ENCODE measurements at places on chromosomes 12 and 14.

- DNase-seq: peak; percentile 14
Measured at GRCh38 chr12:40152783-40153383, 47.0 kb upstream of the SLC2A13 start.

DNA sequence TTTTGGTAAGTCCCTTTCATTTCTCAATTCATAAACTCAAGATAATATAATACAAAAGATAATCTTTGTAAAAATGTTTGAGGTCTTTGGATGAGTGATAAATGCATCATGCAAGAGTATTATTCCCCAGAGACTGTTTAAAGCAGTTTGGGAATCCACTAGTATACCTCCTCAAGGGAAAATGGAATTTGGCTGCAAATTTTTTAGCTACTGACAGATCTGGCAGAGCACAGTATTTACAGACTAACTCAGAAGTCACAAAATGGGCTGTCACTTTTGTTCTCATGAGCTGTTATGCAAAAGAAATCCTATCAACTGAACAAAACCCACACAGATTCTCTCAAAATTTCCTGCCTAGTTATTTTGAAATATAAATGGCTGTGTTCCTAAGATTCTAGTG is 9.9 kb downstream of the SPIC start:
- no peak for DNase-seq

GRCh38 chr14:30874999-30875787 is 834 bp downstream of the COCH start:
- DNase-seq: peak; percentile 28

- DNase-seq: no peak
Measured at GRCh38 chr12:21566907-21567394, 37.7 kb downstream of the GYS2 start.

- no peak for DNase-seq
Measured at GRCh38 chr14:71187633-71188356, 280.5 kb downstream of the PCNX1 start.

GRCh38 chr12:67917811-67918210 is 71.4 kb upstream of the IFNG-AS1 start:
- no peak for DNase-seq

- DNase-seq: no peak
Measured at GRCh38 chr14:45664668-45665356, 411.8 kb upstream of the MIS18BP1 start.

GRCh38 chr12:112025808-112026375 is 12.7 kb downstream of the ERP29 start:
- no peak for DNase-seq

GRCh38 chr12:5051913-5052312 is 8.2 kb downstream of the KCNA5 start:
- DNase-seq: no peak

GRCh38 chr14:100765991-100766390 is 39.3 kb downstream of the DLK1 start:
- no peak for DNase-seq

GRCh38 chr14:30159374-30159773 is 231.7 kb upstream of the PRKD1 start:
- no peak for DNase-seq

- no peak for DNase-seq
Measured at GRCh38 chr12:93376436-93377251, 1.1 kb upstream of the NUDT4 start.

DNA sequence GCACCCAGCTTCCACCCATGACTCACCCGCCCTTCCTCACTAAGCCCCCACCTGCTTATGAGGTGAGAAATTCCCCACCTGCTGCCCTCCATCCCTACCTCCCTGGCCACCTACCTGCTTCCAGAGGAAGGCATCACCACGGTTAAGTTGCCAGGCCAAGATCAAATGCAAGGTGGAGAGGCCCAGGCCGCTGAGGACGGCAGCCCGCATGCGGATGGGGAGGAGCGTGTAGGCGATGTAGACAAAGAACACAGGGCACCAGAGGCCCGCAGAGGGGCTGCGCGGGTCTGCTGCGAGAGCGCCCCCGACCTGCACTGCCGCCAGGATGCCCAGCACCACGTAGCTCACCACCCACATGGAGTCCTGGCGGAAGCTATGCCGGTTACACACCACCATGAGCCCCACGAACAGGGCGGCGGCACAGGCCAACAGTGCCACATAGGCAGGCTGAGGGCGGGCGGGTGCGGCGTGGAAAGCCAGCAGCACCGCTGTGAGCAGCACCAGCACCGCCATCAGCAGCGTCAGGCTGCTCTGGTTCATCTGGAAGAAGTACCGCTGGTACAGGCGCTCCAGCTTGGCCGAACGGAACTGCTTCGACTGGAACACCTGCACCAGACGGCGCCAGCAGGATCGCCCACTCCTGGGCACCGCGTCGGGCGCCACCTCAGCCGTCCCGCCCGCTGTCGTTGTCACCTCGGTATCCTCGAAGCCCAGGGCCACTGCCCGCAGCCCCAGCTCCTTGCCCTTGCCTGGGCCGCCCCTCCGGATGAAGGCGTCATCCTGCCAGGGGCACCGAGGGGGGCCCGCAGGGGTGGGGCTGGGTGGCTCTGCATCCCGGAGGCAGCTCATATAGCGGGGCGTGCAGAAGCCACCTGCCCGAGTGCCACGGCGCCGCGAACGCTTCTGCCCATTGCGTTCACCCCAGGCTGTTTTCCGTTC is 6.2 kb downstream of the ADCY6 start:
- no peak for DNase-seq

DNA sequence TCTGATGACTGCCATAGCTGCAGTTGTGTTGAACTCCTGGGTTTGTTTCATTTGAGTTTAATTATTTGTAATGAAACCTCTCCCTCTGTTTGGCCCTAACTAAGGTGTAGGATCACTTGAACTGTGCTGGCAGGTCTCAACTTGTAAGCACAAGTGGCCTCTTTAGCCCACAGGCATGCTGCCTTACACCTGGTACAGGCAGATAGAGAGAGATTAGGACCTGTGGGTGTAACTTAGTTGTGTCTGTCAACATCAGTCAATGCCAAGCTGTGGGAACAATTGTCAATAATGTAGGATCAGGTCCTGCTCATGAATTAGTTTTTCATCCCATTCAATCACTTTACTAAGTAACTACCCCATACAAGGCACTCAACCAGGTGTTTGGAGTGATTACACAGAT is 263.0 kb upstream of the G2E3 start:
- no peak for DNase-seq

DNA sequence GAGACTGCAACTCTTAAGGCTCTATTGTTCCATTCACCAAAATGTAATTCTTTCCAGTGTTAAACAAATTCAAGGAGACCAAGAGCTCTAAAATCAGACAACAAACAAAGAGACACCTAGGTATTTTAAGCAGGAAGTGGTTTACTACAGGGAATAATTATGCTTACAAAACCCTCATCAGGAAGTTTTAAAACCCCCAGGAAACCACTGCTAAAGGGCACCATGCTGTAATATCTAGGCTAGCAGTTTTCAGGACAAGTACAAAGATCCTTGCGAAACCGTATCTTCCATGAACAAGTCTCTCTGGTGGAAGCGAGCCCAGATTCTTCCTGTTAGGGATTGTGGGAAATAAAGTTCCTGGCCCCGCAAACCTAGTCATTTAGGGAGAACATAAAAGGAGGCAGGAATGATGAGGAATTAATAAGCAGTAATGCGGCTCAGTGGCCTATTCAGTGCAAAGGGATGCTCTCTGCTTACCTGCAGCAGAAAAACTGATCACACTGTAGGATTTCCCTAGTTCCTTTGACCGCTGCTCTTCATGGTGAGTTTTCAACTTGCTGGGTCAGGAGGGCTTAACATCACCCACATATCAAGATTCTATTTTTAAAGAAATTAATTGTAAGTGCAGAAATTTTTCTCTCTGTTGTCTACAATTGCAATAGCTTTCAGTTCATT is 42.8 kb downstream of the ACSM4 start:
- DNase-seq: no peak

GRCh38 chr12:56103823-56104108 is 593 bp upstream of the PA2G4 start:
- DNase-seq: no peak

GRCh38 chr12:87074781-87075180 is 818.6 kb upstream of the MGAT4C start:
- no peak for DNase-seq

DNA sequence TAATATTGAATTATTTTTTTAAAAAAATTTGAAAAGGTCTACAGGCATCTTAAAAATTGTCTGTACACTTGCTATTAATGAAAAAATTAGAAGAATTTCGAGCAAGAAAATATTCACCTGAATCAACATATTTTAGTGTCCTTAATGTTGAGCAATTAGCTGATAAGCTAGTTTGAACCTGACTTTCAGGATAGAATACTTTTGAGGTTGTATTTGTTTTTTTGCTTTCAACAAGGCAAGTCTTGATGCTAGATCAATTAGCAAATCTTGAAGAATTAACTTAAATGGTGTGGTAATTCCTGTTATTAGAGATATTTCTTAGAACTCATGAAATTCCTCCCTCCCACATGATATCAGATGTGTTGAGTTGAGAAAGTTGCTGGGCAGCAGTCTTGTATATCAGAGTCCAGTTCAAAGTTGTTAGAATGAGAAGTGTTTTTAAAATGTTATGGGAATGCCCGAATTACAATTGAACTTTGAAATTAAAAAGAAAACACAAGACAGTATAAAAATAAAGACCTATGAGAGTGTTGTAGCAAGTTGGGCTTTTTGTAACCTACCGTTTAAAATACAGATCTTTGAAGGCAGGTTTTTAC is 119.2 kb downstream of the TRMT5 start:
- no peak for DNase-seq

GRCh38 chr14:66638689-66639088 is 130.7 kb downstream of the GPHN start:
- no peak for DNase-seq

DNA sequence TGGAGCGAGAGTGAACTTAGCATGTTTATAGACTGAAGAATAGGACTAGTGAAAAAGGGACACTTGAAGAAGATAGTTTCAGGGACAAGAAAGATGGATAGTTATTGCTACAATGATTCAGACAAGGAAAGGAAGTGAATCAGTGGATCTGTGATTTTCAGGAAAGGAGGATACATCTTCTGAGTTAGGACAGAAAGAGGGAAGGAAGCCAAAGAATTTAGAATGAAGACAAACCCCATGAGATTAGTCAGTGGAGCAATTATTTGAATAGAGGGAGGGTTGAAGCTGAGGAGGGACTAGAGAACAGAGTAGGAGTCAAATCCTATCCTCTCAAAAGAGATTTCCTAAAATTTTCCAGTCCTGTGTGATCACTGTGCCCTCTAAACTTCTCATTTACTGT is 282.7 kb downstream of the AKAP6 start:
- DNase-seq: no peak

- DNase-seq: no peak
Measured at GRCh38 chr14:59711080-59711479, 134.5 kb upstream of the CCDC175 start.

- DNase-seq: peak; percentile 34
Measured at GRCh38 chr14:104794099-104794498, 1.4 kb downstream of the AKT1 start.

GRCh38 chr14:81691931-81692330 is 158.3 kb upstream of the SEL1L start:
- DNase-seq: no peak

- no peak for DNase-seq
Measured at GRCh38 chr12:10543499-10543898, 37.8 kb downstream of the EIF2S3B start.

DNA sequence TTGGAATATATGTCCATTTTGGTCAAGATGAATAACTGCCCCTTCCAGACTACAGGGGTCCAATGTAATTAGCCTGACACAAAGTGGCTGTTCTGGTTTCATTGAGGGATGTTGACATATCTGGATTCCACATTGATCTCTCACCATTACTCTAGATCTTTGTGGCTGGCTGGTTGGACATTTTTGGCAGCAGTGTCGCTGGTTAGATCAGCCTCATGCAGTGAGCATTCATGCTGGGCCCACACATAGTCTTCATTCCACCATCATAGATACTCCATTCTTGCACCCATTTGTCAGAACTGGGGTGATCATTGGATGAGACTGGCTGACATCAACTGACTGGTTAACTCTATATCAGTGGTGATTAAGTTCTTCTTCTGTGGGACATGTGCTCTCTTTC is 74.4 kb downstream of the MGST1 start:
- no peak for DNase-seq

DNA sequence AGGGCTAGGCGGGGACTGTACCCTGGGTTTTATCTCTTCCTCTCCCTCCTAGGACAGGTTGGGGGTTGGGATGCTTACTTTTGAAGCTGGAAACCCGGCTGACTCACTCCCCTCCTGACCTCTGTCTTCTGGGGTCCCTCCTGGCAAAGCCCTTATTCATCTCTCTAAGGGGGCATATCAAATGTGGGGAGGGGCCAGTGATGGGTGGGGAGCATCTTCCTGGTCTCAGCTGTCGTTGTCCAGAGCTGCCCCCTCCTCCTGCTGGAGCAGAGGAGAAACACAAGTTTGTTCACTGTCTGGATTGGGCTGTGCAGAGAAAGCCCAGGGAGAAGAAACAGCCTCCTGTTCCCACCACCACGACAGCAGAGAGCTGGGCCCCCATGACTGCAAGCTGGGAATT is 85.8 kb downstream of the TNFAIP2 start:
- no peak for DNase-seq

- DNase-seq: no peak
Measured at GRCh38 chr14:104187931-104188726, 49.7 kb downstream of the KIF26A start.

DNA sequence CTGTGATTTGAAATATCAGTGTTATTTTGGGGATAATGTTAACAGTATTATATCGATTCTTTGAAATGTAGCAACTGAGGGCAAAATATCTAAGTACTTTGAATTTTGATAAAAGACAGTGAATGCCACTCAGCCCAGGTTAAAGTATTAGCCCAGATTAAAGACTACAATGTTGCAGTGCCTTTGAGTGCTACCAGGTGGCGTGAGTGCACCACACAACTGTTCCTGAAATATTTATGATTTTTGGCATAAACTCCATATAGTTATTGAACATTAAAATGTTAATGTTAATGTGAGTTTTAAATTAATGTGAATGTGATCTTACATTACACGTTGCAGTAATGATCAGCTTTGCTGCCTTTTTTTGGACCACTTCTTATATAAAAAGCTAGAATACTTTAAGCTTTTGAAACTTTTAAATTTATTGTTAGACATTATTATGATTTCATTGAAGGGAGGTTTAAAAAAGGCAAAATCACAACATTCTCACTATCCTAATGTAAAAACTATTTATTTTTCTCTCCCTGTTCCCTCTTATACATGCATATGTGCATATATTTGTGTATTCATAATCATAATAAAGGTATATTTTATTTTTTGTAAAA is 22.5 kb downstream of the MRPS35 start:
- no peak for DNase-seq

All from progenitor cell of endocrine pancreas (in vitro differentiated cells).